ENCODE measurements at places on chromosomes 11 and 22. TPM values are rescaled to one million over a fixed set of nuclear protein-coding genes. Genes with fewer than 3 reads are reported as not detected.
A peak's percentile ranks its signal among the peaks of the same experiment; 100 is the strongest.

DNA sequence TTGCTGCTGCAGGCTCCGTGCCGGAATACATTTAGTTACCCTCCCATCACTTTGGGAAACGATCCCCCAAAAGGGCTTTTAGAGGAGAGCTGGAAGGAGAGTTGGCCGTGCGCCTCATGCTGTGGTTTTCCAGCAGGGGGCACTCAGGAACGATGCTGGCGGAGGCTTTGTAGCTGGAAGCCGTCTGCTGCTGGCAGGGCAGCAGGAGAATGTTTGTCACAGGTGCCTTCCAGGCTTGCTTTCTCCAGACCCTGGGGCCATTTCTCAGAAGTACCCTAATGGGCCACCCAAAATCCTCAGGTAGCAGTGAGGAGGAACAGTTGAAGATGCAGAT is 30.0 kb upstream of the CABP7 start:
- H3K36me3 ChIP-seq = no peaks in the 10 kb centered on the region
- H3K27me3 ChIP-seq = no peaks in the 10 kb centered on the region
- peaks cover 4% of the 10 kb centered on the region for H3K4me1 ChIP-seq
- H3K27ac ChIP-seq = no peak overlapping the region

GRCh38 chr22:22450343-22450839 is 58.2 kb downstream of the ZNF280B start:
- H3K27ac ChIP-seq = no peak overlapping the region
- no peaks in the 10 kb centered on the region for H3K27me3 ChIP-seq
- no peaks in the 10 kb centered on the region for H3K36me3 ChIP-seq
- no peak overlapping the region for H3K4me3 ChIP-seq
- no peak for DNase-seq

GRCh38 chr11:57883630-57884029 is 122.0 kb downstream of the CTNND1 start:
- no peaks in the 10 kb centered on the region for H3K36me3 ChIP-seq
- DNase-seq = no peak
- H3K4me3 ChIP-seq = no peak overlapping the region
- H3K27me3 ChIP-seq = no peaks in the 10 kb centered on the region
- H3K4me1 ChIP-seq = no peaks in the 10 kb centered on the region
- H3K27ac ChIP-seq = no peak overlapping the region

GRCh38 chr11:63816732-63817131 is 3.5 kb downstream of the SPINDOC start:
- DNase-seq = no peak
- peaks cover 30% of the 10 kb centered on the region for H3K36me3 ChIP-seq
- H3K27ac ChIP-seq = no peak overlapping the region
- no peaks in the 10 kb centered on the region for H3K27me3 ChIP-seq
- H3K4me1 ChIP-seq = no peaks in the 10 kb centered on the region

DNA sequence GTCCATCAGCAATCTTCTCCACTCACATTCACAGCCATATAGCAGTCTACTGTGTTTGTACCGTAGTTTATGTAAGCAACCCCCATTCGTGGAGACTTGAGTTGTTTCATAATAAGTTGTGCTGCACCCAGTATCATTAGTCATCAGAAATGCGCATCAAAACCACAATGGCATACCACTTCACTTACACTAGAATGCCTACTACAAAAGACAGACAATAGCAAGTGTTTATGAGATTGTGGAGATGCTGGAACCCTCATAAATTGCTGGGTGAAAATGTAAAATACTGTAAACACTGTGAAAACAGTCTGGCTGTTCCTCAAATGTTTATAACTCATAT is 133.3 kb downstream of the ATXN10 start:
- peaks cover 6% of the 10 kb centered on the region for H3K36me3 ChIP-seq
- H3K4me1 ChIP-seq = no peaks in the 10 kb centered on the region
- no peak overlapping the region for H3K27ac ChIP-seq
- peak; percentile 96 for DNase-seq
- H3K4me3 ChIP-seq = no peak overlapping the region

DNA sequence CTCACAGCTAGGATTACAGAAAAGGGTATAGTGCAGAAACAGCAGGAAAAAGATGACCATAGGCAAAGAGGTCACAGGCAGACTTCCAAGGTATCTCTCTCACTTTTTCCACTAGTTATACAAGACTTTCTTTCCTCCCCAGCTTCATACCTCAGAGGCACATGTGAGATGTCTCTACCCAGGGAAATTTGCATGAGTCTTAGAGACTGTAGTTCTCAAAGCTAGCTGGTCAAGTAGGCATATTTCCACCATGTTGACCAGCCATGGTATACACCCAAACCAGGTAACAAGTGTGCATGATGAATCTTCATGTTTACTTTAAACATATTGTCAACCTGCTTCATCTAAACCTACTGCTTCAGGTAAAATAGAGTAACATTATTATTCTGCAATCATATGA is 27.9 kb downstream of the PRMT3 start:
- H3K4me3 ChIP-seq = no peak overlapping the region
- no peaks in the 10 kb centered on the region for H3K36me3 ChIP-seq
- peaks cover 7% of the 10 kb centered on the region for H3K4me1 ChIP-seq
- H3K27ac ChIP-seq = no peak overlapping the region

DNA sequence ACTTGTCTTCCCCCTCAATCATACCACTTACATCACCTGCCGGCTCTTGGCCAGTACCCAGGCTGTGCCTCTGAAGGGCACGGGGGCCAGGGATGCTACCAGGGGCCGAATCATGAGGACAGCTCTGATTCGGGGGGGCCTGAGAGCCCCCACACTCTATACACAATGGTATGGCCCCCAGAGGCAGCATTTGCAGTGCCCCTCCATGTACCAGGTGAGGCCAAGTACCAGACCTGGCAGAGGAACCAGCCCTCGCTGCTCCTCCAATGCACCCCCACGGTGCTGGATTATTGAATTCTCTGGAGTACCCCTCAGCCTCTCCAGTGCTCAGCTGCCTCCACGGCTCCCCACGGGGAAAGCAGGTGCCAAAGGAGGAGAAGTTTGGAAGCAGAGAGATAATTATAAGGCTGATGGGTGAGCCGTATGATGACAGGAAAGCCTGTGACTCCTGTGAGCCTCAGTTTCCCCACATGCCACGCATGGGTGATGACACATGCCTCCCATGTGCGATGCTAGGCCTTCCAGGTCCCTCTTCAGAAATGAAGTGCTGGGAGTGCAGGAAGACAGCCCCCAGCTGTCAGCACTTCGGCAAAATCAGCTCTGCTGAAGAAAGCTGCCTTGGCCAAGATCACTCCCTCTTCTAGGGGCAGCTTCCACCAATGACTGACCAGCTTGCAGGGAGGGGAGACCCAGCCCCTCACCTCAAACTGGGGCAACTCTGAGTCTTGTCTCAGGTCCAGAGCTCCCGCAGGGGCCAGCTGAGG is 69.9 kb downstream of the THAP12 start:
- H3K27me3 ChIP-seq = peaks cover 10% of the 10 kb centered on the region
- no peak overlapping the region for H3K27ac ChIP-seq
- no peaks in the 10 kb centered on the region for H3K4me1 ChIP-seq

The EFCAB6 gene
- polyA plus RNA-seq = 2.4 TPM

The WBP2NL gene
- polyA plus RNA-seq = not detected

DNA sequence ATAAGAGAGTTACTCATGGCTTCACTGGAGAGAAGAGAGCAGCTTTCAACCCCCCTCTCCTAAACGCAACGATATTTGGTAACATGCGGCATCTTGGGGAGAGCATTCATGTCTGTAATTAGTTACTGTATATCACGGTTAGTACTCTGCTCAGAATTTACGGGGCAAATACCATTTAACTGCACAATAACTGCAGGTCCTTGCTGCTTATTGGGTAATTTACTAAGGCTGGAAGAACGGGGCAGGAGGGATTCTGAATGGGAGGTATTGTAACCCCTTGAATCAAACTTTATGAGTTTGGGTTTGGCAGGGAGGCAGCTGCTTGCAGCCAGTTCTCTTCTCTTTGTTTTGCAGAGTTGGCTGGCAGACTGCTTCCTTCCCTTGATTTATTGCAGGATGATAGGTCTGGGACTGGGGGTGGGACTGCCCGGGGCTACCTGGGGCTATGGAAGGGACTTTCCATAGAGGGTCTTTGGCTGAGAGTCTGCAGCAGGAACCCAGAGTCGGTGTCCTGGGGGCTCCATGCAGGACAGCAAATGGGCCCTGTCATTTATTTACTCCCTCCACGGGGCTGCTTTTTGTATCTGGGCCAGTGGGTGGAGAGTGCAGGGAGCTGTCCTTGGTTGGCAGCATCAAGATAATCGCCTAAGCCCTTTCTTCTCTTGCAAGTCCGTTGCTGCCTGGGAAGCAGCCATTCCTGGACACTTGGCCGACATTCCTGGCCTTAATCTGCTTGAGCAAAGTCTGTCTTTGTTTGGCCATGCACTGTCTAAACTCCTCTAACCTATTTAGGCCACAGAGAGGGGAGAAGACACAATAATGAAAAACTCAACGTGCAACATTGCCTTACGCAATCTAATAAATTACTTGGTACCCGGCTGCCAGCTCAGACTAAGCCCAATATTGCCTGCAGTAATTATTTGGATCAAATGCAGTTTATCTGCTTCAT is 188.9 kb downstream of the ST3GAL4 start:
- no peaks in the 10 kb centered on the region for H3K36me3 ChIP-seq
- H3K4me3 ChIP-seq = no peak overlapping the region
- H3K4me1 ChIP-seq = no peaks in the 10 kb centered on the region

The RCOR2 gene
- polyA plus RNA-seq = 41.0 TPM

GRCh38 chr11:108511851-108512474 is 13.8 kb upstream of the POGLUT3 start:
- no peak overlapping the region for H3K4me3 ChIP-seq
- no peak overlapping the region for H3K27ac ChIP-seq
- H3K27me3 ChIP-seq = no peaks in the 10 kb centered on the region
- H3K4me1 ChIP-seq = no peaks in the 10 kb centered on the region
- H3K36me3 ChIP-seq = peaks cover 19% of the 10 kb centered on the region

The CD3D gene
- polyA plus RNA-seq = not detected

- H3K4me3 ChIP-seq = no peak overlapping the region
- H3K36me3 ChIP-seq = no peaks in the 10 kb centered on the region
- H3K27ac ChIP-seq = peak overlapping the region; percentile 61
- H3K4me1 ChIP-seq = peaks cover 18% of the 10 kb centered on the region
- no peak for DNase-seq
- no peaks in the 10 kb centered on the region for H3K27me3 ChIP-seq
Observed at GRCh38 chr11:64094463-64095260, 58.9 kb downstream of the FLRT1 start.

DNA sequence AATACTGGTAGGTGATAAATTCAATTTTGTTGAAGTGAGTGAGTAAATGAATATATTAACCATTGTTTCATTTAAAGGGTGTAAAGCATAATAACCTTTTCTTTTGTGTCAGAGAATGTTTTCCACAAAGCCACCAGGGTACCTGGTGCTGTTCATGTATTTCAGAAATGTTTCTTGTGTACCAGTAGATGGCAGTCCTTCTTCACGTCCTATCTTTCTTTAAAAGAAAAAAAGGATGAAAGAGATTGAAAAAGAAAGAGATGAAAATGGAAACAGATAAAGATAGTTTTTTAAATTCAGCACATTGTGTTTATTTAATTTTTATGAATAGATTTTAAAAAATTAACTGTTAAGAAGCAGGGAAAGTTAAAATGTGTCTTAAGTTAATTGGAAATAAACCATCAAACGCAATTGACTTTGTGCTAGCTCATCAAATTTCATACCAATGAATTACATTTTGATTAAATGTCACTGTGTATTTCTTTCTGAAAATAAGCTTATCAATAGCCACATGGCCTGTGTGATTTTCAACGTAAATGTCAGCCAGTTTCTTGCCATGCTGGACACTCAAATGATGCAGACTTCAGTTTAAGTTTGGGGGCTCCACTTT is 65.5 kb upstream of the CHORDC1 start:
- H3K36me3 ChIP-seq = no peaks in the 10 kb centered on the region
- H3K4me1 ChIP-seq = peaks cover 8% of the 10 kb centered on the region
- H3K27ac ChIP-seq = no peak overlapping the region
- no peaks in the 10 kb centered on the region for H3K27me3 ChIP-seq
- no peak overlapping the region for H3K4me3 ChIP-seq

The FXYD6 gene
- polyA plus RNA-seq = 541 TPM

GRCh38 chr11:66222358-66223149 is 45.9 kb upstream of the RAB1B start:
- H3K27me3 ChIP-seq = no peaks in the 10 kb centered on the region
- peak; percentile 93 for DNase-seq
- no peak overlapping the region for H3K27ac ChIP-seq
- no peak overlapping the region for H3K4me3 ChIP-seq
- H3K4me1 ChIP-seq = no peaks in the 10 kb centered on the region

The PGR gene
- not detected for polyA plus RNA-seq

- DNase-seq = peak; percentile 1
- no peak overlapping the region for H3K27ac ChIP-seq
- H3K27me3 ChIP-seq = no peaks in the 10 kb centered on the region
- no peaks in the 10 kb centered on the region for H3K4me1 ChIP-seq
- H3K4me3 ChIP-seq = no peak overlapping the region
- H3K36me3 ChIP-seq = no peaks in the 10 kb centered on the region
Observed at GRCh38 chr11:101797335-101797734, 117.5 kb upstream of the CEP126 start.

DNA sequence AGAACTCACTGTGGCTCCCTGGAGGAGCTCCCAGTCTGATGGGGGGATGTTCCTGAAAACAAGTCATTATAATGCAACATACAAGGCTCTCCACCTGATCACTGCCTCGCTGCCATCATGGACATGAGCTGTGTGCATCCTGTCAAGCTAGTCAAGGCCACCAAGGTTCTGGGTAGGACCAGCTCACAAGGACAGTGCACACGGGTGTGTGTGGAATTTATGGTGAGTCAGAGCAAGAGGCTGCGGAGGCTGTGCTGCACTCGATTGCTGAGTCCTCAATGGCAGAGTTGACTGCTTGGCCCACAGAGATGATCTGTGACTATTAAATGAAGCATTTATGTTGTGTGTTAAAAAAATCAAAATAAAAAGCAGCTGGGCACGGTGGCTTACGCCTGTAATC is 96.6 kb downstream of the SEZ6L start:
- H3K4me3 ChIP-seq = no peak overlapping the region
- no peaks in the 10 kb centered on the region for H3K4me1 ChIP-seq
- no peaks in the 10 kb centered on the region for H3K36me3 ChIP-seq
- H3K27ac ChIP-seq = no peak overlapping the region
- H3K27me3 ChIP-seq = no peaks in the 10 kb centered on the region
- no peak for DNase-seq

- H3K27me3 ChIP-seq = no peaks in the 10 kb centered on the region
- no peaks in the 10 kb centered on the region for H3K4me1 ChIP-seq
- no peak overlapping the region for H3K4me3 ChIP-seq
- no peak for DNase-seq
Observed at GRCh38 chr11:3723014-3723708, 52.0 kb upstream of the CHRNA10 start.

GRCh38 chr22:46006379-46007002 is 29.5 kb upstream of the WNT7B start:
- H3K4me3 ChIP-seq = no peak overlapping the region
- no peaks in the 10 kb centered on the region for H3K27me3 ChIP-seq
- no peak overlapping the region for H3K27ac ChIP-seq
- H3K4me1 ChIP-seq = no peaks in the 10 kb centered on the region

The GGTLC3 gene
- polyA plus RNA-seq = 2.2 TPM

The TREH gene
- polyA plus RNA-seq = not detected

The NFAM1 gene
- polyA plus RNA-seq = 0.97 TPM

The TUB gene
- 6.7 TPM for polyA plus RNA-seq

DNA sequence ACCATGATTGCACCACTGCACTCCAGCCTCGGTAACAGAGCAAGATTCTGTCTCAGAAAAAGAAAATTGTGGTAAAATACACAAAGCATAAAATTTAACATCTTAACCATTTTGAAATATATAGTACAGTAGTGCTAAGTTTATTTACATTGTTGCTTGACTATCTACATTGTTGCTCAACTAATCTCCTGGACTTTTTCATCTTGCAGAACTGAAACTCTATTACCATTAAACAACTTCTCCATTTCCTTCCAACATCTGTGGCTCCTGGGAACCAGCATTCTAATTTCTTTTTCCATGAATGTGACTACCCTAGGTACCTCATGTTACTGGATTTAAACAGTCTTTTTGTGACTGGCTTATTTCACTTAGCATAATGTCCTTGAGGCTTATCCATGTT is 13.5 kb upstream of the VWA5A start:
- no peaks in the 10 kb centered on the region for H3K4me1 ChIP-seq
- H3K4me3 ChIP-seq = no peak overlapping the region
- H3K27me3 ChIP-seq = no peaks in the 10 kb centered on the region

All from cardiac muscle cell (in vitro differentiated cells and primary cell).